ENCODE measurements at places on chromosomes 16 and 17.

- DNase-seq, result no peak
Measured at GRCh38 chr16:27470567-27471431, 68.8 kb downstream of the IL21R start.

- no peak for DNase-seq
Measured at GRCh38 chr16:89219365-89219764, 1.9 kb downstream of the ZNF778 start.

GRCh38 chr17:81916234-81917001 is 1.6 kb downstream of the SIRT7 start:
- DNase-seq, result no peak

DNA sequence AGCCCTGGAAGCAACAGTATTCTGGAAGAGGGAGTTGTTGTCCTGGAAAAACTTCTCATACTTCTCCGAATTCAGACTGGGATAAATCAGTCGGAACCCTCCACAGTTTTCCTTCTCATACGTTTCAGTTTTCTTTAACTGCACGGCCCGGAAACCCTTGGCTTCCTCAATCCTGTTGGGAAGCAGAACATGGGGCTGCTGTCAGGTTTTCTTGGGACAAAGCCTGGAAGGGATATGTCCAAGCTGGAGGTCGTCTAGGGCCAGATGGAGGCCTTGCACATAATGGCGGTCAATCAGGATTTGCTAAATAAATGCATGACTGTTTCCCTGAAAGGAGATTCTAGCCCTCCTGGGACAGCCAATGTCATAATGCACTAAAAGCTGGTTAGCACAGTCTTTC is 29.2 kb downstream of the TTLL6 start:
- DNase-seq, result no peak

DNA sequence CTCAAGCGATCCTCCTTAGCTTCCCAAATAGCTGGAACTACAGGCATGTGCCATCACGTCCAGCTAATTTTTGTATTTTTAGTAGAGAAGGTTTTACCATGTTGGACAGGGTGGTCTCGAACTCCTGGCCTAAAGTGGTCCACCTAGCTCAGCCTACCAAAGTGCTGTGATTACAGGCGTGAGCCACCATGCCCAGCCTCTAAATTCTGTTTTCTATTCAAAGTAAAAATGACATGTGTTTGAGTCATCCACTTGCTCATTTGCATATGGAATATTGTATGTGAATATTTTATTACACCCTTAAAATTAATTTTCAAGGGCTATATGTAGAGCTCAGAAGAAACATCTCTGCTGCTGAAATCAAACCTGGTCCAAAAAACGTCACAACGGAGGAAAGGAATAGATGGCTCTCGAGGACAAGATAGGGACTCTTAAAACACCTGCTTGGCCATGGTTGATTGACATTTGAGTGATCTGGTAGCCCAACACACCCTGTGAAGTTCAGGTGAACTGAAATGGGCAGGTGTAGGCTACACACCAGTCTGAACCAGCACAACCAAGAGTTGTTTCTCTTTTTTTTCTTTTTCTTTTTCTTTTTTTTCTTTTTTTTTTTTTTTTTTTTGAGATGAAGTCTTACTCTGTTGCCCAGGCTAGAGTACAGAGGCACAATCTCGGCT is 51.1 kb downstream of the SF3B3 start:
- DNase-seq, result no peak

DNA sequence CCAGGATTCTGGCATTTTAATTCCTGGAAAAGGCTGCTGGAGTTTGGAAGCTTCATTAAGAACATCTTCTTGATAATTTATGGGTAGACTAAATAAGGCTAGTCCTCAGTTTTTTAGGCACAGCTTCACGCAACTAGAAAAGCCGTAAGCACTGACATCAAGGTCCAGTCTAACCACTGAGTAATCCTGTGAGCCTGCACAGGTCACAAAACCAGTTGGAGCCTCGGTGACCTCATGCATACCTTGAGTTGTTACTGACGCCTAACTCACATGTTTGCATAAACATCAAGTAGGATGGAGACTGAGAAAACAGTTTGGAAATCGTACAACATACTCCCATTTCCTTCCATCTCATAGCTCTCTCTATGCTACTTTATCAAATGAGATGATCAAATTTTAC is 63.8 kb upstream of the RCVRN start:
- no peak for DNase-seq

GRCh38 chr17:62781356-62781755 is 26.8 kb downstream of the MARCHF10 start:
- no peak for DNase-seq

DNA sequence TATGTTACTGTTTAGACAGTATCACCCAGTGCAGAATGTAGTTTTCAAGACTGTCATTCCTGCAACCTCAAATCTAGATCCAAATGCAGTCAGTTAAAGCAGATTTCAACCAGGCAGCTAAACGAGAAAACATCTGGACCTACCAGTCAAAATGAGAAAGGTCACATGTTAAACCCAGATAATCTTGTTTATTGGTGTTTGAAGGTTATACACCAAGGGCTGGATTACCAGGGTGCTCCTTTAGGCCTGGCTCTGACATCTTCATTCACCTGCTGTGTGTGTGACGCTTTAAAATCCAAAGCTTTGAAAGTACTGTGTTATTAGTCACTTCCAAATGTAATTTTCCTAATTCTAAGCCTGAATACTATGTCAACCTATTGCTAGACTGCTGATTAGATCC is 54.9 kb downstream of the IKZF3 start:
- DNase-seq, result no peak

DNA sequence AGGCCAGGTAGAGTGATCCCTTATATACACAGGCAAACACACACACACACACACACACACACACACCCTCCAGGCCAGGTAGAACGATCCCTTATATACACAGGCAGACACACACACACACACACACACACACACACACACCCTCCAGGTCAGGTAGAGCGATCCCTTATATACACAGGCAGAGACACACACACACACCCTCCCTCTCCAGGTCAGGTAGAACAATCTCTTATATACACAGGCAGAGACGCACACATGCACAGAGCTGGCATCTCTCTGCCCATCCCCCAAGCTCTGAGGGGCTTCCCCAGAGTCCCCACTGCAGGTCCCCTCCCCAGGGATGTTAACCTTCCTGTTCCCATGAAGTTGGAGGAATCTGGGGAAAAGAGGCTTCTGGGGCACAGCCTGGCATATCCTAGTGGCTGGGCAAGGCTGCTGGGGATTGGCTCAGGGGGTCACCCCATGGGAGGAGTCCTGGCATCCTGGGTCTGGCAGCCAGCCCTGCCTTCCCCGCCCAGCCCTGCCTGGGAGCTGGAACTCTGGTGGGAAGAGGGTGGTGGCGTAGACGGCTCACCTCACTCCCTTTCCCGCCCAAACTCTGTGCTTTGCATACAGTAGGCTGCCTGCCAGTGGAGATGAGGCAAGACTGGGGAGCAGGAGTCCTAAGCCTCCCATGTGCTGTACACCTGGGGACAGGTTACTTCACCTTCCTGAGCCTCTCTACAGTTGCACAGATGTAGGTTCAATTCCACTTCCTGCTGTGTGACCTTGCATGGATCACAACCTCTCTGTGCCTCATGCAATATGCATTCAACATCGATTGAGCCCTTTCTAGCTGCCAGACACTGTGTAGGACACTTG is 41.8 kb downstream of the TEKT5 start:
- no peak for DNase-seq

- no peak for DNase-seq
Measured at GRCh38 chr17:42097691-42098631, at the start of gene ZNF385C. TSS of gene ZNF385C (minus strand) at chr17:42098473. CDS start at chr17:42063056, 35,417 bp downstream.

- no peak for DNase-seq
Measured at GRCh38 chr17:50087246-50087911, 7.8 kb upstream of the PDK2 start.

DNA sequence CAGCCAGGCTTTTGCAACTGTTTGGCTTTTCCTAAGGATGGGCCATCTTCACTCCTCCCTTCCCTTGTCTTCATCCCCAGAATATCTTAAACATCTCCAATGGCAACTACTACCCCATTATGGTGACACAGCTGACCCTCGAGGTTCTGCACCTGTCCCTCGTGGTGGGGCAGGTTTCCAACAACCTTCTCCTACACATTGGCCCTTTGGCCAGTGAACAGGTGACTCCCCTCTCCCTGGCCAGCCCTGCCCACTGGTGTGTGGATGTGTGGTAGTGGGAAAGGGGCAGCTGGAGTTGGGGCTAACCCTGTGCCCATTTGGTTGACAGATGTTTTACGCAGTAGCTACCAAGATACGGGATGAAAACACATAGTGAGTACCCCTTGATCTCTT is 4.7 kb downstream of the TMEM106A start:
- DNase-seq, result no peak

DNA sequence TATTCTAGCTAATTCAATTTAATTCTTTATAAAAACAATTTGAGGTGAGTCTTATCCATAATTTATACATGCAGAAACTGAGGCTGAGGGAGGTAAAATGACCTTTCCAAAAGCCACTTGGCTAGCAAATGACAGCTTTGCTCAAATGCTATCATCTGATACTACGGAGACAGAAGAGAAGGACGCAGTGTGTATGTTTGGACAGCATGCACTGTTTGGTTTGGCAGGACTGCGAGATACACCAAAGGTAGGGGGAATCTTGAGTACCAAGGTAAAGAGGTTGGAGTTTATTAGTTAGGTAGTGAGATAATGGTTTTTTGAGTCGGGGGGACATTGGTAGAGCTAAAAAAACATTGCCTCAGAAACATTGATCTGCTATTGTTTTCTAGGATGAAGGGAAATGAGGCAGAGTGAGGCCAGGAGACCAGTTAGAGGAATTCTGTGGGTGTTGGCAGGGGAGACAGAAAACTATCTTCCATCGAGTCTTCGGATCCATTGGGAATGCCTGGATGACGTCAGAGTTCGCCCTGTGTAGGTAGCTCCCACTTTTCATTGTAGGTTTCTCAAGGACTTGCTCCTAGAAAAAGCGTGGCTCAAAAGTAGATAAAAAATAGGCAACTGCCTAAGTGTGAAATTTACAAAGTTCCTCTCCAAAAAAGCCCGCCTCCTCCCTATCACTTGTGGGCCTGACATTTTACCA is 2.5 kb upstream of the HS3ST4 start:
- no peak for DNase-seq

GRCh38 chr17:19533036-19533717 is 477 bp upstream of the SLC47A1 start:
- no peak for DNase-seq

- no peak for DNase-seq
Measured at GRCh38 chr16:85042606-85043005, 15.0 kb downstream of the KIAA0513 start.

- no peak for DNase-seq
Measured at GRCh38 chr16:7452090-7452489, 119.4 kb downstream of the RBFOX1 start.

DNA sequence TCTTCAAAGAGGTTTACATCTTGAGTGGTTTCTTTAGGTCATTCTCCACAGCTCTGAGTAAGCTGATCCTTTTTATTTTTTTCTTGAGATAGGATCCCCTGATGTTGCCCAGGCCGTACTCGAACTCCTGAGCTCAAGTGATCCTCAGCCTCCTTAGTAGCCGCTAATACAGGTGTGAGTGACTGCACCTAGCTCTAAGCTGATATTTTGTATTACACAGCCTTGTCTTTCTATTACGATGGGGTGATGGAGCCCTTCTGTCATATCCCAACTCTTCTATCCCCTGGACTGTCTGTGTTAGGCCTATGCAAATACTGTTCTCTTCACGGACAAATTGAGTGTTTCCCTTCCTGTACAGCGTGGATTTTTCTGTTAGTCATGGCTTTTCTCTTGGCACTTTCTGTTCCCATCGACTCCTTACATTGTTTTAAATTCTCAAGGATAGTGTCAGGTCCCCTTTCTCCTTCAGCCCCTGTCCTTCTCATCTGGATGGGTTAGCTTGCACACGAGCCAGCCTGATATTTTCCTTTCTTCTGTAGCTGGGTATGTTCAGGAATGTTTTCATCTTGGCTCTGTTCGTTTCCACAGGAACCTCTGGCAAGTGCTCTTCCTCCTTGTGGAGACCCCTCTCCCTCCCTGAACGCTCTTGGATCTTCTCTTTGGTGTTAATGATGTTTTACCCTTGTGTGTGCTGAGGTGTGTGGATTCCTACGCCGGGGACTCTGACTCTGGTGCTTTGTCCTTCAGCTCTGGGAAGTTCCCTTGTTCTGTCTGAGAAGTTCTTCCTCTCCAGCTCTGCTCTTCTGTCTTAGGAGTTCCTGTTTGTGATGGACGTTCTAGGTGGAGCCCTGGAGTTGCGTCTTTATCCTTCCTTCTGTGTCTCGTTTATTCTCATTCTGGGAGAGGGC is 2.3 kb downstream of the BANP start:
- DNase-seq, result no peak

DNA sequence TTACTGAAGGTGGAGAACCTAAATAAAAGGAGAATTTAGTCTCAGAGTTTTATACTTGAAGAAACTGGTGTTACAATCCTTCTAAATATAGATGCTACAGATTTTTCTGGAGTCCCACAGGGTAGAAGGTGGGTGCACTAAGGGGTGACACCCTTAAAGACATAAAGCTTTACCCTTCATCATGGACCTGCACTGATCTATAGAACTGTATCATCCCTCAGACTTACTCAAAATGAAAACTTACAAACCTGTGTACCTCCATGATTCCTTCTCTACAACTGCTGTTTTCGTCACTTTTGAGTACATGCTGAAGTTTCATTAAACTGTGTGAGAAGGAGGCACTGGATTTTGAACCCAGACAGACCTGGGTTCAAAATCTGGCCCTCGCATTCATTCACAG is 169.5 kb upstream of the NOG start:
- DNase-seq, result no peak

DNA sequence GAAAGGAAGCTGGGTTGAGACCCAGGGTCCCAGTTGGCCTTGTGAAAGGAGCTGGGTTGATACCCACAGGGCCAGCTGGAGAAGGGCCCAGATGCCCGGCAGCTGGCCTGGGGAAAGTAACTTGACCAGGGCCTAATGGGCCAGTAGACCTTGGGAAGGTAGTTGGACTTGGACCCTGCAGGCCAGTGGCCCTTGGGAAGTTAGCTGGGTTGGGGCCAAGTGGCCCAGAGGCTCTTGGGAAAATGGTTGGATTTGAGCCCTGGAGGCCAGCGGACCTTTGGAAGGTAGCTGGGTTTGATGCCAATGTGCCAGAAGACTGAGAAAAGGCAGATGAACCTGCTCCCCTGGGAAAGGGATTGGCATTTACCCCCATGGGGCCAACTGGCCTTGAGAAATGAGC is 13.4 kb downstream of the CHTF8 start:
- DNase-seq, result no peak
